ENCODE measurements at places on chromosomes 13 and 19. TPM values are rescaled to one million over a fixed set of nuclear protein-coding genes. Genes with fewer than 3 reads are reported as not detected.

Gene FPR3
- under 0.01 TPM for total RNA-seq

Gene AMER2
- not detected for total RNA-seq

Gene ZNF223
- total RNA-seq, result 4.6 TPM

Gene DPF1
- total RNA-seq, result 0.50 TPM

Gene RPS16
- 271 TPM for total RNA-seq

Gene OVOL3
- not detected for total RNA-seq

Gene GALP
- not detected for total RNA-seq

Gene DIRAS1
- 11.3 TPM for total RNA-seq

Gene SYCN
- total RNA-seq, result not detected

Gene PNMA8A
- total RNA-seq, result 8.9 TPM

Gene UPK1A
- not detected for total RNA-seq
